ENCODE measurements at places on chromosomes 6 and 20.
A peak's percentile ranks its signal among the peaks of the same experiment; 100 is the strongest.

DNA sequence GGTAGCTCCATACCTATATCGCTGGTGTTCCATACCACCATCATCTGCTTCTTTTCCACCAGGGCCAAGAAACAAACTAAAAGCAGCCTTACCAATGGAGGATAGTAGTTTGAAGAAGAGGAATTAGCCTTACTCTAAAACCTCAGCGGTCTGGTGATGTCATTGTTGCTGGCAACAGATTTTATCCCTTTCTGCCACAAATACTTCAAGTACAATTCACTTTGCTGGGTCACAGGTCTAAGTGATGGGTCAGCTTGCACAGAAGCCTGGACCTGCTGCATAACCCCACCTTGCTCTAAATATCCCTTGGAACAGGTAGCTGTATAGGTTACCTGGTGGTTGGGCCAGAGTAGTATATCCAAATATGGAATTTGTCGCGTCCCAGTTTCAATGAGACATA, 53.2 kb upstream of the THEMIS start:
- no peak for DNase-seq

DNA sequence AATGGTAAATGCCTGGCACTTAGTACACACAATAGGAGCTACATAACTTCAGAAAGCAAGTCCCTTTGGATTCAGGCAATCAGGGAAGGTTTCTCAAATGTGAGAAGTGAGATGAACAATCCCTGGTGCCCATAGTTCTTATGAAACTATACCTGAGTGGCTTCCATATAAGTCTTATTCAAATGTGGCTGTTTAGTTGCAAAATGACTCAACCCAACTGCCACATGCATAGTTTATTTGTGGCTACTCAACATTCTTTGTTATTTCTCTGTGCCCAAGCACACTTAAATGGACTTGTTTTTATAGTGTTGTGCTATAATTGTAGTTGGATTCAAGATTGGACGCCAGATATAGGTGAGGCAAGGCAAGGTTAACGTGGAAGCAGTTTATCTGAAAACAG, 93.7 kb upstream of the ATXN1 start:
- peak; percentile 25 for DNase-seq

GRCh38 chr6:130851026-130851425, 23.8 kb downstream of the SMLR1 start:
- no peak for DNase-seq

DNA sequence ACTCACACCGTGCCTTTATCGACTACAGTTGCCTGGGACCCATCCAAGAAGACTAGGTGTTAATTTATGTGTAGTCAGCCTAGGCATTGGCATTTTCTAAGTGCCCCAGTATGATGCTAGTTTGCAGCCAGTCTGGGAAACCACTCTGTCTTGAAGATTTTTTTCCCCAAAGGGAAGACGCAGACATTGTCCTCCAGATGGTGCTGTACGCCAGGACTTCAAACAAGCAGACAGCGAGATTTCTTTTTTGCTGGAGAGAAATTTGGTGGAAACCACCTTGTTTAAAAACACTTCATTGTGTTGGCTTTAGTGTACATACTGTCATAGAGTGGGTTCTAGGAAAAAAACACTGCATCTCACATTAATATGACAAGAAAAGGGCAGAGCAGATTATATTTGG, 30.0 kb downstream of the ALDH5A1 start:
- DNase-seq, result peak; percentile 59

DNA sequence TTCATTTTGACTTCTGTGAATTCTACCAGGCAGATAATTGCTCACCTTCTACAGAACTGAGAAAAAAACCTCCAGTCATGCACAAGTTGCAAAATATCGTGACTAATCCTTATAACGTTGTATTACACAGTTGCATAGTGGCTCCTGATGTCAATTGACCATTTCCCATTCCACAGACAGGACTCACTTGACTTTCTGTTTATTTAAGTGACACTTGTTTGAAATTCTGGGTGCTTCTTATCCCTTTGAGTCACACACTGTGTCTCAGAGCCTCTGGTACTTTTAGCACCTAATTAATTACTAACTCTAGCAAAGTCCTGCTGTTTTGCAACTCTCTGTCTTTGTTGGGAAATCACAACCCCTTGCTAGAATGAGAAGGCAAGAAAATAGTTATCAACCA, 16.2 kb upstream of the RSPO3 start:
- DNase-seq, result peak; percentile 62

- DNase-seq, result no peak
These were observed 3.1 kb downstream of the UNC93A start for GRCh38 chr6:167294241-167294640.

- no peak for DNase-seq
These were observed 531.2 kb downstream of the TFAP2B start for GRCh38 chr6:51349857-51350256.

All from astrocyte of the spinal cord (primary cell).